Activated T-cell treated with anti-CD3 and anti-CD28 coated beads, Interleukin-2, amount 50 U/mL, for 1 hour (primary cell): ENCODE measurements at places on chromosomes 3 and 15.

DNA sequence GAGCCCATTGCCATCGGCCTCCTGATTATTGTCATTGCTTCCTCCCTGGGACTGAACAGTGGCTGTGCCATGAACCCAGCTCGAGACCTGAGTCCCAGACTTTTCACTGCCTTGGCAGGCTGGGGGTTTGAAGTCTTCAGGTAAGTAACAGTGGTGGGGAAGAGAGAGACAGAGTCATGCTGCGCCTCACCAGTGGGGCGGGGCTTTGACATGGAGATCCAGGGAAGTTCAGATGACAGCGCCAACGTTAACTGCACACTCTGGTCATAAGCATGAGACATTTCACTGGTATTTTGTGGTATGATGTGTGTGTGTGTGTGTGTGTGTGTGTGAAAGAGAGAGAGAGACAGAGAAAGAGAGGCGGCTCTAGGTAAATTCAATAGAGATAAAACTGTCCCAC lies 41.0 kb downstream of the AQP9 start:
- no peak for DNase-seq

DNA sequence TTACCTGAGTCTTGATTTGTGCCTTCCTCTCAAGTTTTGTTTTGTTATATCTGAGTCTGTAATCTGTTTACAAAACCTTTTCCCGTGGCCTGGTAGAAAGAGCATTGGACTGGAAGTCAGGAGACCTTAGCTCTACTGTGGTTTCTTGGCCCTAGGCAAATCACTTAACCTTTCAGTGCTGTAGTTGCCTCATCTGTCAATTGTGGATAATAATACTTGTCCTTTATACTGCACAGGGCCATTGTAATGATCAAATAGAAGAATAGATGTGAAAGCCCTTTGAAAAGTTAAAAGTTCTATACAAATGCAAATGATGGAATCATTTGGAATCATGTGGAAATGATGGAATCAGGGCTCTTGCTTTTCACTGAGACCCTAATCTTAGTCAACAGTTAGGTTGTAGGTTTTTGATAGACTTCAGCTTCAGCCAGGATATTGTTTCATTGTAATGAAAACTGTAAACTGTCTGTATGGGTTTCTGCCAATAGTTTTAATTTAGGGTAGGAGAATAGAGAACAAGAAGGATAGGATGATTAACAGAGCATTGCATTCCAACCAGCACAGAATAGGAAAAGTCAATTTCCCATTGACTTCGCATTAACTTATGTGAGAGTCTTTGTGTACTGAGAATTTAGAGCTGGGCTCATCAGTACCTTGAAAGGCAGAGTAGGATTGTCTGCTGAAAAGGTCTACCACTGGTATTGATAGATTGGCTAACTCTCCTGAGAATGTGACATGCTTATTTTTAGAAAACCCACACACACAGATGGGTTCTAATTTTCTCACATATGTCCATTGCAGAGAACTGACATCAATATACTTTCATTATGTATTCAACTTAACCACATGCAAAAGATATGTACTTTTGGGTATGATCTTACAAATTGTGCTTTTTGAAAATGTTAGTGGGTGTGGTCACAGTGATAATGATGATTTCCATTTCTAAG lies 21.8 kb downstream of the MAP2K5 start:
- no peak for DNase-seq

DNA sequence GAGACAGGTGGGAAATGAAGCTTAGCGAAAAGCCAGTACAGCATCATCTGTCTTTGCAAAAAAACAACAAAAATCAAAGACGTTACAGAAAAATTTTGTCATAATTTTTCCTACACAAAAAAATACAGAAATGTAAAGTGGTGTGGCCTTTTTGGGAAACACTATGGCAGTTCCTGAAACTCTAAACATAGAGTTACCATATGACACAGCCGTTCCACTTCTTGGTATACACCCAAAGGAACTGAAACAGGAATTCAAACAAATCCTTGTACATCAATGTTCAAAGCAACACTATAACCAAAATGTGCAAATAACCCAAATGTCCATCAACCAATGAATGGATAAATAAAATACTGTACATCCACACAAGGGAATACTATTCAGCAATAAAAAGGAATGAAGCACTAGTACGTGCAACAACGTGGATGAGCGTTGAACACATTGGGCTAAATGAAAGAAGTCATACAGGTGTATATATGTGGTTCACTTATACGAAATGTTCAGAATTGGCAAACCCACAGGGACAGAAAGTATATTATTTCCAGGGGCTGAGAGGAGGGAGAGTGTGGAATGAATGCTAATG lies 46.8 kb downstream of the GLB1 start:
- no peak for DNase-seq

DNA sequence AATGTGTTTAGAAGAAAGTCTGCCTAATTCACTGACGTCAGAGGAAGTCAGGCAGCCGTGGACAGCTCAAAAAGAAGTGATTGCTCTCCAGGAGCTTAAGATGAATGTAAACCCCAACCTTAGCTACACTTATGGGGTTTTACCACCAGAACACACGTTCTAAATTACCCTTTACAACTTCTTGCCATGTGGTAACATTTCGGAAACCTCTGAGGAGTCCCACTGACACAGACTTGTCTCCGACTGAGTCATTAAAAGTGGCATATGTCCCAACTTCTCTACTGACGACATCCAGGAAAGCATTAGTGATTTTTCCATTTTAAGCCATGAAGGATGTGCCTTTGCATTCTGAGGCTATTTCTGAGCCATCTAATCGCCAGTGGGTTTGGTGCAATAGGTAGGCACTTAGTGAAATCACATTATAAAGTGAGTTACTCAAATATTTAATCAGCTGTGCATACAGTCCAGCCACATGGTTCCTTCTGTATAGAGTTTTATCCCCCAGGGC lies 32.4 kb downstream of the C2CD4A start:
- DNase-seq, result no peak

DNA sequence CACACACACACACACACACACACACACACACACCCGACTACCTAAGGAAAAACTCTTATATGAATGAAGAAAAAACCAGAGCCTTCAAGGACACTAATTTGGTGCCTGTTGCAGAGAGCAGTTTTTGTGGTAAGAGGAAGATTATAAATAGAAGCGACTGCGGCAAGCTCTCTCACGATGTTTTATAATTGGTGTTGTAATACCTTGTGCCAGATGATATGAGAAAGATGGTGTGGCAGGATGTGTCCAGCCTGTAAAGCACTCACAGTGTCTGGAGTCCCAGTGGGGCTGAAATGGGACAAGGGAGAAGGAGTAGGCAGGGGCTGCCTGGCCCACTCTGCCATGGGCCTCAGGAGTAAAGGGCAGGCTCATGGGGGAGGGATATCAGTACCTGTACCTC lies 839.9 kb downstream of the AGBL1 start:
- DNase-seq, result no peak

DNA sequence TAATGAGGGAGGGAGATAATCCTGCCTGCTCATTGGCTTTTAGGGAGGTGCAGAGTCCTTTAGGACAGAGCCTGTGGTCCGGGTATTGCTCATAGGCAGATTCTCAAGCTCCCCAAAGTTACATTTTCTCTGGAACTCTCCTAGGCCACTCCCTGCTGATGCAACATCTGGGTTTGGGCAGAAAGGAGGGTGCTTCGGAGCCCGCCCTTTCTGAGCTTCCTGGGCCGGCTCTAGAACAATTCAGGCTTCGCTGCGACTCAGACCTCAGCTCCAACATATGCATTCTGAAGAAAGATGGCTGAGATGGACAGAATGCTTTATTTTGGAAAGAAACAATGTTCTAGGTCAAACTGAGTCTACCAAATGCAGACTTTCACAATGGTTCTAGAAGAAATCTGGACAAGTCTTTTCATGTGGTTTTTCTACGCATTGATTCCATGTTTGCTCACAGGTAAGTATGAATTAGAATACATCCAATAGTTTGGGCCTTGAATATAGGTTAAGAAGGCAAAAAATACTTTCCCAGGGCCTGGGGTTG lies at the start of gene IL20RB:
Gene IL20RB, plus strand, starts transcription at position 233 of the 538 bp plus-strand sequence. Its CDS starts 131 bp downstream, at position 364.
- DNase-seq, result no peak

DNA sequence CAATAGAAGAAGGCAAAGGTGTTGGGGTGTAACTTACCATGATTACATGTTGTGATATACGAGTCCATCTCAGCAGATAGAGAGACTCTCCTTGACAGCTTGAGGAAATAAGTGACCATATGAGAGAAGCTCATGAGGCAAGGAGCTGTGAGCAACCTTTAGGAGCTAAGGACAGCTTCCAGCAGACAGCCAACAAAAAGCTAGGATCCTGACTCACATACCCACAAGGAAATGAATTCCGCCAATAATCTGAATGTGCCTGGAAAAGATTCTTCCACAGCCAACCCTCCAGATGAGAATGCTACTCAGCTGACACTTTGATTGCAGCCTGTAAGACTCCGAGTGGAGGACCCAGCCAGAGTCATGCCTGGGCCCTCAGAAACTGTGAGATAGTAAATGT lies 339.6 kb upstream of the TPRG1 start:
- no peak for DNase-seq

GRCh38 chr3:14405360-14406238 lies 3.2 kb downstream of the SLC6A6 start:
- DNase-seq, result no peak

GRCh38 chr15:80870893-80871292 lies 91.7 kb downstream of the CEMIP start:
- DNase-seq, result no peak

DNA sequence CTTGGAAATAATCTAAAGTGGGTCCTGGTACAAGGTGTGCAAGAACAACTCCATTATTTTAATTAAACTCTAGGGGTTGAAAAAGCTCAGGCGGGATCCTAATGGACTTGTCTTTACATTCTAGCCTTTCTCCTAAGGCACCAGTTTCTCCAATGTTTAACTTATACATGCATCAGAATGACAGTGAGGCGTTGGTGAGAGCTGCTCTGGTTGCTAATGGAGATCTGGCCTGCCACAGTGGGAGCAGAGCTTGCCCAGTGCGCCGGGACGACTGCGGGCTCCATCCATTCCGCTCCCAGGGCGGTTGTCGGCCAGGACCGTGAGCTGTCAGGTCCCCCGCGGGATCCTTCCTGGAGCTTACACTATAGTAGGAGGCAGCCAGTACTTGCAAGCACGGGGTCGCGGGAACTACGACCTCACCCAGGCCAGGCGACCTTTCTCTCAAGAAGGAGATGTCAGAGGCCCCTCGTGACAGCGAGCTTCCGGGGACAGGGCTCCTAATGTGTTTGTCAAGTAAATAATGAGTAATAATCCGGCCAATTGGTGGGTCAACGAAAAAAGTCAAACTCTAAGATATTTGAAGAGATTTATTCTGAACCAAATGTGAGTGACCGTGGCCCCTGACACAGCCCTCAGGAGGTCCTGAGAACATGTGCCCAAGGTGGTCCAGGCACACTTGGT lies 991 bp upstream of the HIGD1A start:
- DNase-seq, result no peak

- DNase-seq, result no peak
Observed at GRCh38 chr3:112038863-112039262, 4.3 kb downstream of the TMPRSS7 start.

GRCh38 chr3:145063616-145064015 lies 1092.0 kb downstream of the DIPK2A start:
- no peak for DNase-seq

DNA sequence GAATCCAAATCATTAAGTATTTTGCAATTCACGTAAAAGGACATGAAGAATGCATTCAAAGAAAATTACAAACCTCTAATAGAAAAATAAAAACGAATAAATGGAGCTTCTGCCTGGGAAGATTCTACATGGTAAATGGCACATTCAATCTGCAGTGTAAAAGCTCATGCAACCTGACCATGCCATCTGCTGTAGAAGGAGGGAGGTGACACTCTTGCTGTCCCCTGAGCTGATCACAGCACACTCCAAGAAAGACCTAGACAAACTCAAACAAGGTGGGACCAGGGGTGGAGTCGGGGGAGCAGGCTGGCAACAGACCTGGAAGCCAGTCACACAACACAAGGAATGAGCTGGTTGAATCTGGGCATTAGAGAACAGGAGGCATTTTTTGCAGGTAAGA lies 101.8 kb downstream of the BDH1 start:
- DNase-seq, result no peak

- DNase-seq, result no peak
Observed at GRCh38 chr15:51092480-51093040, 2.1 kb downstream of the TNFAIP8L3 start.

GRCh38 chr15:42800731-42801474 lies 64.0 kb upstream of the CDAN1 start:
- DNase-seq, result no peak

GRCh38 chr3:66047311-66048050 lies 8.8 kb upstream of the MAGI1 start:
- DNase-seq, result no peak

- no peak for DNase-seq
Observed at GRCh38 chr15:96385195-96385594, 54.7 kb downstream of the NR2F2 start.

DNA sequence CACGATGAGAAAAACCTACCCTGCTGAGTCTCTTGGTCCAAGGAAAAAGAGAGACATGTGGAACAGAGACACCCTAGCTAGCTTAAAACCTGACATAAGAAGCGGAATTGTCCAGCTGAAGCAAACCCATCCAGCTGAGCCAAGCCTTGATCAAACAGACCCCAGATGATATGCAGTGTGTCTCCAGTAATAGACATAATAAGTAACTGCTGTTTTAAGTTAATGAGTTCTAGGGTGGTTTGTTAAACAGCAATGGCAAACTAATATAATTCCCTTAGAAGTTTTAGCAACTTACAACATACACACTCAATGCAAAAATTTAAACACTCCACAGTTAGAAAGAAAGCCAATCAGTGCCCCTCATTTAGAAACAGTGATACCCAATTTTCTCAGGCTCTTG lies 26.8 kb upstream of the ZNF385D start:
- no peak for DNase-seq

- no peak for DNase-seq
Observed at GRCh38 chr3:48555949-48556795, 431 bp downstream of the PFKFB4 start.

- DNase-seq, result no peak
Observed at GRCh38 chr3:31412832-31413231, 119.9 kb upstream of the STT3B start.

- no peak for DNase-seq
Observed at GRCh38 chr3:134002306-134002705, 27.4 kb downstream of the SLCO2A1 start.

- no peak for DNase-seq
Observed at GRCh38 chr3:8164145-8164544, 337.5 kb upstream of the LMCD1 start.

- peak; percentile 68 for DNase-seq
Observed at GRCh38 chr3:196502775-196503195, 783 bp downstream of the RNF168 start.

DNA sequence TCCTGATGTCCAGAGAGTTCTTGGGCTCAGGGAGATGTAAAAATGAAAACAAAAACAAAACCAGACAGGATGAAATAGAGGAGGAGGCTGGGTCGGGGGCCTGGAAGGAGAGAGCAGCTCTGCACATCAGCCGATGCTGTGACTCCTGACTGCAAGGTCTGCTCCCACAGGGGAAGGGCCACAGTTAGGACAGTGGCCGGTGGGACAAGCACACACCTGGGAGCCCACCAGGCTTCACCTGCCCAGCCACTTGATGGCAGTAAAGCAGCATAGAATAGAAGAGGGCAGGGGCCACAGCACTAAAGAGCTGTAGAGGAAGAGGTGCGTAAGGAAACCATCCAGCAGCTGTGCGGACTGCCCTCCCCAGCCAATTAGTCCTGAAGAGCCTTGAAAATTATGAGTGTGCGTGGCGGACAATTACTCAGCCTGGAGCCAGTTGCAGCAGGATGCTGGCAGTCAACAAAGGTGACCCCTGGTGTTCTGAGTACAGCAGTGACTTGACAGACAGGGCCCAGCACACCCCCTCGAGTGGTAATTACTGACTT lies 29.8 kb downstream of the ALS2CL start:
- DNase-seq, result no peak

- peak; percentile 45 for DNase-seq
Observed at GRCh38 chr3:48299746-48300712, 33.4 kb downstream of the SPINK8 start.

- no peak for DNase-seq
Observed at GRCh38 chr3:98573181-98573728, 20.2 kb downstream of the CPOX start.
